ENCODE measurements at places on chromosomes 16 and 17.

DNA sequence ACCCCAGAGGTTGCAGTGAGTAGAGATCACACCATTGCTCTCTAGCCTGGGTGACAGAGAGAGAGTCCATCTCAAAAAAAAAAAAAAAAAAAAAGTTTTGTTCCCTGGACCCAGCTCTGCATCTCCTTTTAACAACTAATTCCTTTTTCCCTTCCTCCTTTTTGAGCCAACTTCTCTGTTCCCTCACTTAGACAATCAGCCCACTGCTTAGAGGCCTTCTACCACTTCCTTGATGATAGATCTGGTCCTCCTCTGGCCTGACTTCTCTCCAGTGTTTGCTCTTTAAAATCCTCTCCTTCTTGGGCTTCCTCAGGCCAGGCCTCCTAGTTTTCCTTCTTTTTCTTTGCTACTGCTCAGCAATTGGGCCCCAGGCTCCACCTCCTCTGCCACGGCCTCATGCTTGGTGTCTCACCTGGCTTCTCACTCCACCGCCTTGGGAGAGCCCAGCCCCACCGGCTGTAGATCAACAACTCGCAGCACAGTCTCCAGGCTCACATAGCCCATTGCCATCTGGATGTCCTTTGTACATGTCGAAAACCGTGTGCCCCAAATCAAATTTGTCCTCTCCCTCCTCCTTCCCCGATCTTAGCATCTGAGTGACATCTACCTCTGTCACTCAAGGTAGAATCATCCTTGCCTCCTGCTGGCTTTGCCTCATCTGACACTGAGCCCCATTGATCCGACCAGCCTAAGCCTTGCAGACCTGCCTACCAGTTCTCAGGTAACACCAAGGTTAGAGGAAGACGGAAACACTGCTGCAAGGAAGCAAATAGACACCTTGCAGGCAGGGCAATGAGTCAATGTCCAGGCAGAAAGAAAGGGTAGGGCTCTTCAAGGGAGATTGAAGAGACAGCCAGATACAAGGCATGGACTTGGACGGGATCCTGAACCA is 17.4 kb downstream of the ARHGAP27 start:
- H3K4me1 ChIP-seq = no peaks in the 10 kb centered on the region
- no peaks in the 10 kb centered on the region for H3K36me3 ChIP-seq
- no peaks in the 10 kb centered on the region for H3K27me3 ChIP-seq
- H3K27ac ChIP-seq = no peak overlapping the region
- peak; percentile 38 for DNase-seq

GRCh38 chr17:73478768-73479424 is 165.3 kb downstream of the SDK2 start:
- no peak for DNase-seq
- no peak overlapping the region for H3K4me3 ChIP-seq
- no peaks in the 10 kb centered on the region for H3K36me3 ChIP-seq
- no peaks in the 10 kb centered on the region for H3K4me1 ChIP-seq
- H3K27me3 ChIP-seq = no peaks in the 10 kb centered on the region

GRCh38 chr16:4795181-4795827 is at the start of gene SMIM22:
SMIM22 (plus strand) TSS chr16:4795369; CDS start chr16:4795735, 366 bp downstream.
- H3K27ac ChIP-seq = no peak within 1 kb of the TSS
- H3K27me3 ChIP-seq = no peaks in the 10 kb centered on the region
- no peak within 1 kb of the TSS for H3K4me3 ChIP-seq
- no peak for DNase-seq
- no peaks in the 10 kb centered on the region for H3K36me3 ChIP-seq
- H3K4me1 ChIP-seq = no peaks in the 10 kb centered on the region

GRCh38 chr17:28722417-28723158 is 2.8 kb downstream of the RPL23A start:
- no peaks in the 10 kb centered on the region for H3K27me3 ChIP-seq
- no peaks in the 10 kb centered on the region for H3K4me1 ChIP-seq
- no peak overlapping the region for H3K27ac ChIP-seq
- H3K36me3 ChIP-seq = no peaks in the 10 kb centered on the region
- H3K4me3 ChIP-seq = no peak overlapping the region

DNA sequence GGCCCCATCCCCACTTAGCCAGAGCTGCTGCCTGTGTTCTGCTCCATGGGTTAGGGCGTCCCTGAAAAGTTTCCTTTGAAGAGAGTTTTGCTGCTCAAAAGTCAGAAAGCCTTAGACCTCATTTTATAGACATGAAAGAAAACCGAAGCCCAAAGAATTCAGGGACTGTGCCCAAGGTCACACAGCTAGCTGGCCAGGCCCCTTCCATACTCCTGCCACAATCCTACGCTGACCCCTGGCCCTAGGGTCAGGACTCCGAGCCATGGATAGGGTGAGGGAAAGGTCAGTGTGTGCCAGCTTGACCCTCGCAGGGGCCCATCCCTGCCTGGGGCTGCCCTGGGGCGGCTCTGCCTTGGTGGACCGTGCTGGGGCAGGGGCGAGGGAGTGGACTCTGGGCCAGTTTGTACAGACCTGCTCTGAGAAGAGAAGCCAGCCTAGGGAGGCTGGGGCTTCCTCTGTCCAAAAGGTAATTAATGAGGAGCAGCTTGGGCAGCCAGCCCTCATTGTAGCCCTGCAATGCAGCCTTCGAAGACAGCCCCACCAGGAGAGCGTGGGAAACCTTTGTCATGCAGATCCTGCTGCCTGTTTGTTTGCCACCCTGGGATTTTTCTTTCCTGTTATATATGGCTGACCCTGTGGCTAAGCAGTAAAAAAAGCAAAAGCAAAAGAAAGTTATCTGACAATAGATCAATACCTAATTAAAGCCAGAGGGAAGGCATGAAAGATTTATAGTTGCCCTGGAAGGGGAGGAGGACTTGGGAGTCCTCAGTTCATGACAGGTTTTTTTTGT is 37.4 kb downstream of the RHBDL3 start:
- no peak overlapping the region for H3K27ac ChIP-seq
- no peaks in the 10 kb centered on the region for H3K36me3 ChIP-seq
- no peak overlapping the region for H3K4me3 ChIP-seq
- DNase-seq = no peak
- H3K27me3 ChIP-seq = no peaks in the 10 kb centered on the region

Data from aorta (tissue), 5 donors.